AG04449 (cell line): ENCODE measurements at places on chromosomes 6 and 20.

GRCh38 chr6:75386050-75386770 is 101.6 kb upstream of the TMEM30A start:
- DNase-seq: no peak

DNA sequence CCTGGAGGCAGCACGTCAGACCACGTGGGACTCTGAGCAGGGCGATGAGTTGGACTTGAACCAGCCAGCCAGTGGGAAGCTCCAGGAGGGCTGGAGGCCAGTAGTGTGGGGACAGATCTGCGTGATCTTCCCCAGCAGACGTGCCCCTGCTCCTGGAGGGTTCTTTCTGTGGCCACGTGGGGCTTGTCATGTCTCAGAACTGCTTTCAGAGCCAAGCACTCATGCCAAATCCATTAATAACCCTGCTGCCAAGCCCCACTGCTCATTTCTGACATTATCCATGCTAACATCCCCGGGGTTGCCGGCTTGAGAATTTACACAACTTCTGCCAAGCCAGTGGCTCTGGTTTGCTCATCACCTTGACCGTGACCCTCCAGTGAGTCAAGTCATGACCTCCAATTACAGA is 38.3 kb downstream of the SIRPA start:
- no peak for DNase-seq

DNA sequence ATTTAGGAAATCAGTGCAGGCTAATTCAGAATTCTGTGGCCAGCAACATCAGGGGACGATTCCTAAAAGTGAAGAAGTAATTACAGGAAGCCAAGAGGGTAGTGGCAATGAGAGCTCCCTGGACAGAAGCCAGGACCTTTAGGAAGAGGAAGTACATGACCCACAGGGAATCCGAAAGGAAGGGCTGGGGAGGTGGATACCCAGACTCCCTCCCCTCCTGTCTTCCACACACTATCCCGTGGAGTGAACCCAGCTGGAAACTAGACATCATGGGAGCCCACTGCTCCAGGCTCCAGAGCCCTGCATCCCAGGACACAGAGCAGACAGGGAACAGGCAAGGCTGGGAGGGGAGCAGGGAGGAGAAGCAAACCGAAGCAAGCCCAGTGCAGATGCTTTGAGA is 83.0 kb downstream of the SNX5 start:
- no peak for DNase-seq

GRCh38 chr6:13759025-13759424 is 47.4 kb upstream of the RANBP9 start:
- no peak for DNase-seq

DNA sequence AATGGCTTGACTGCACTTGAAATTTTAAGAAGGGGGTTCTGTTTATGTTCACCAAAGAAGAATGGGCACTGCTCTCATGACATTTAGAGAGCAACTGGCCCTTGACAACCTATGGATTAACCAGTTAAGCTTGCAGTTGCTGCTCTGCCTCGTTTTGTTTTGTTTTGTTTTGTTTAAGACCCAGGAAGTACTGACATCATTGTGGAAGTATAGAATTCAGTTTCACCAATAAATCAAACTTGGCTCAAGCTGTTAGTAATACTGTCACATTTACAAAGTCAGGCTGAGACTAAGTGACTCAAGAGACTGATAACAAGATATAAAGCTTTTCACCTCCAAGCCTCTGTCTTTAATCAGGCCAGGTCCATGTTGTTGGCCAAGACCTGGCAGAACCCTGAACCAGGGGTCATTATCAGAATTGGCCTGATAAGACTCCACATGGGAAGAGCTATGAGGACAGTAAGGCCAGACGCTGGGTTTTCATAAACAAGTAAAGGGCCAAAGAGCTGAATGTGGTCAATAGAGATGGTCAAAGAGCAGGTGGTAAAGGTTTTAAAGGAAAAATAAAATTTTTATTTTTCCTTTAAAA is 99.4 kb upstream of the VGLL2 start:
- DNase-seq: no peak

DNA sequence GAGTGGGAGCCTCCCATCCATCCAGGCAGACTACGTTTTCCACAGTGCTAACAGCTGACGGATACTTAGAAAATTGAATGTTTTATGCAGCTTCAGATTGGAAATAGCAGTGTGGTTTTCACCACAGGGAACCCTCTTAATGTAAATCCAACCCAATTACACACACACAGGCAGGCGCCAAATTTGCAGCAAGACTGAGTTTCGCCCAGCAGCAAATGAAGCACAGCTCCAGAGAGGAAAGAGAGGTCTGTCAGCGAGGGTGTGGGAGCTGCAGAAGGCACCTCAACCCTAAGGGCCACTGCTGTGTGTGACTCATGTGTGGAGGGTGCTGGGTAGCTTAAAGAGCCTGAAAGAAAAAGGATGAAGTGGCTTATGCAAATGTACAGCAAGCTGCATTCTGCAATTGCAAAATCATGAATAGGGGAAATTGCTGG is 365.7 kb downstream of the MAFB start:
- DNase-seq: no peak

GRCh38 chr6:31681135-31681671 is 336 bp upstream of the LY6G5C start:
- no peak for DNase-seq

DNA sequence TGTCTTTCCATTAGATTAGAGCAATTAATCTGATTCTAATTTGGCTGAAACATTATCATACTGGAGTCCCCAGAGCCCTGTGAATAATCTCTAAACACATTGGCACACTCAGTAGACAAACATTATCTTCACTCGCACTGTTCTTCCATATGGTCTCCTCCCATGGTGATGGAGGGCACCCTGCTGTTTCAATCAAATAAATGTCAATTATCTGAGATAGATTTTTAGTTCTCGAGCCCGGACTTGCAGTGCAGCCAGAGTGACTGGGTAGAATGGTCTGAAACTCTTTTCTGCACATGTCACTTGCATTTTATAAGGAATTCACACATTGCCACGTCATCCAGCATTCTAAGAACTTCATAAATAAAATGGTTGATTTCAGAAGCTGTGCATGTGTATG is 90.6 kb upstream of the MAP3K7 start:
- DNase-seq: no peak

- no peak for DNase-seq
Measured at GRCh38 chr20:51084593-51085377, 61.9 kb upstream of the KCNG1 start.
